ENCODE measurements at places on chromosomes 16 and 17.

- no peak for DNase-seq
These were observed 14.8 kb downstream of the CLEC16A start for GRCh38 chr16:10959161-10959560.

DNA sequence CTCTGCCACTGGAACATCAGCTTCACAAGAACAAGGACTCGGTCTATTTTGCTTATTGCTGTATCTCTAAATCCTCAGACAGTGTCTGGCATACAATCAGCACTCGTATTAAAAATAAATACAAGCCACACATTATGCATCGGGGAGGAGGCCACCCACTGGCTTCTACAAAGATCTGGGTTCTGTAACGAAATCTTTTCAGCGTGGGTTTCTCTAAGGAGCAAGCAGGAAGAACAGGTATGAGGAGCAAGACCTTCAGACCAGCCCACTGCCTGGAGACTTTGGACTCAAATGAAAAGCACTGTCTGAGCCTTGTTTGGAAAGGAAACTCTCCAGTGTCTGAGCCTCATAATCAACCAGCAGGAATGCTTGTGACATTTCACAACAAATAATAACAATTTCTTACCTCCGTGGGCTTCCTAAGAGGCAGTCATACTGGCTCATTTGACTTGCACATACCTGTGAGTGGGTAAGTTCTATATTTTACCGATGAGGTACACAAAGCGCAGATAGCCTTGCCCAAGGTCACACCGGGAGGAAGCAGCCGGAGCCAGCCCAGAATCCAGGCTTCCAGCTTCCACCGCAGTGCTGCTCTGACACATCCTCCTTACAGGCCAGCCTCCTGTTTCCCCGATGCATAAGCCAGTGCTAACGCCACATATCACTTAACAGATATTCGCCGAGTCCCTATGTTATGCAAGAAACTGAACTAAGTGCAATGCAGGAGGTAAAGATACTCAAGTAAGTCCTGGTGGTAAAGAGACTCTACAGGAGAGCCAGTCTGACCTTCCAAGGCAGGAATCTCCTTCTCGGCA lies 118.6 kb upstream of the TNRC6C start:
- DNase-seq, result no peak

GRCh38 chr16:66521951-66522771 lies 27.8 kb downstream of the TK2 start:
- peak; percentile 98 for DNase-seq

DNA sequence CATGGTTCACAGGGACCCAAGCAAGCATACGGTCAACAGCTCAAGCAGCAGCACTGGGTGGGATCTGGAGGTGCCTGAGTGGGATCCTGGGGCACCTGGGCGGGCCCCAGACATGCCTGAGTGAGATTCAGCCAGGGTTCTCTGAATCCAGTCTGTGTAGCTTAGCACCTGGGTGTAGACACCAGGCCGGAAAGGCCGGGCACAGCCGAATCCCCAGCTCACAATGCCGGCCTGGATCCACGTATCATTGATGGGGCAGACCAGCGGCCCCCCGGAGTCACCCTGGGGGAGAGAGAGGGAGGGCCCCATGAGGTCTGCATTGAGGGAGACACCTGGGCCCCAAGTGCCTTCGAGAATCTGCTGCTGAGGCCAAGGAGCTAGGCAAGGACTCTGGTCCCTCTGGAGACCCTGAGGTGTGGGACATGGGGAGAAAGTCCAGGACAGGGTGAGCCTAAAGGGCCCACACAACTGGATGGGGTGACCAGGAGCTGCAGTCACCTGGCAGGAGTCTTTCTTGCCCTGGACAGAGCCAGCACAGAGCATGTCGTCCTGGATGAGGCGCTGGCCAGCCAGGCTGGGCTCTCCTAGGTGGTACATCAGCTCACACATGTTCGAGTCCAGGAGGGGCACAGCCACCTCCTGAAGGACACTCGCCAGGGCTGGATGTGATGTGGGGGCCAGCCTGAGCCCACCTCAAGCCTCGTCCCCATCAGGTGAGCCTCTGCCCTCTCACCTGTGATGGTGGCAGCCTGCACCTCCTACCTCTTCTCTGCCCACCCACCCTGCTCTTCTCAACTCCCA lies 9.7 kb downstream of the ZG16B start:
- DNase-seq, result no peak

DNA sequence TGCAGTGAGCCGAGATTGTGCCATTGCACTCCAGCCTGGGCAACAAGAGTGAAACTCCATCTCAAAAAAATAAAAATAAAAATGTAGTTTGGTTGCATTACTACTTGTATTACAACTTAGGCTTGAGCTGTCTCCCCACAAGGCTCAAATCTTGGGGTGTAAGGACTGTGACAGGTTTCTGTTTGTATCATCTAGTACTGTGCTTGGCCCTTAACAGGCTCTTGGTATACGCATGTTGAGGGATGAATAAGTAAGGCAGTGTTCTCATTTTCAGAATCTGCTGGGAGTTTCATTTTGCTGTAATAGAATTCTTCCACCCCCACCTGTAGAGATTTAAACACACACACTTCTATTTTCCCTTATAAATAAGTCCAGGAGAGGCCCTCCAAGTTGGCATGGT lies 289.4 kb upstream of the EEF2KMT start:
- DNase-seq, result peak; percentile 19

DNA sequence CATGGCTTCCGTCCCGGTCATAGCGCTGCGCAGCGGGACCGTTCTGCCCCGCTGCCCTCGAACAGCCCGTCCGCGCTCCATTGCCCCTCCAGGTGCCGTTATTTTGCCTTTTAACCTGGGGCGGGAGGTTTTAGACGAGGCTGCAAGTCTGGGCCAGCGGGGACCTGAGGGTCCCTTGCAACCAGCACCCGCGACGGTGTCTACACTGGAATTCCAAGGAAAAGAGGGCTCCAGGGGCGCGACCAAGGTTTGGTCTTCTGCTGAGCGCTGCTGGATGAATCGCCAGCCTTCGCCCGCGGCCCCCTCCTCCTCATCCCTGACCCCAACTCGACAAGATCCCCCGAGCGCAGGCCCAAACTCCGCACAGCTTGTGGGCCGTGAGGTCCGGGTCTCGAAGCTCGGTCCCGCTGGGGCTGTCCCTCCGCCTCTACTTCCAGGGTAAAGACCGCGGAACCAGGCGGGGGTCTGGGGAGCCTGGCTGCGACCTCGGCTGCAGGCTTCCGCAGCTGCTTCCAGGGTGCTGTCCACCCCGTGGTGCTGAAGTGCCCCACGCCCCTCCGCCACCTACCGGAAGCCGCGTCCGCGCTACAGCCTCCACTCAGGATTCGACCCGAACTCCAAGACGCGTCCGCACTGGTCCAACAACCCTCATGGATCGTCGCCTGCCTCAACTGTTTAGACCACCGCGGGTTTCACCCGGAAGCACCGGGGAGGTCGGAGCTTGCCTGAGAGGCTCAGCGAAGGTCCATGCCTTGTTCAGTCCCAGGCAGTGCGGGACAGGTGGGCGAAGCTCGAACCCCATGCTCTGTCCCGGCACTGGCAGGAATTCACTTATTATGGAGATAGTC lies 10.1 kb upstream of the CA4 start:
- DNase-seq, result peak; percentile 49

DNA sequence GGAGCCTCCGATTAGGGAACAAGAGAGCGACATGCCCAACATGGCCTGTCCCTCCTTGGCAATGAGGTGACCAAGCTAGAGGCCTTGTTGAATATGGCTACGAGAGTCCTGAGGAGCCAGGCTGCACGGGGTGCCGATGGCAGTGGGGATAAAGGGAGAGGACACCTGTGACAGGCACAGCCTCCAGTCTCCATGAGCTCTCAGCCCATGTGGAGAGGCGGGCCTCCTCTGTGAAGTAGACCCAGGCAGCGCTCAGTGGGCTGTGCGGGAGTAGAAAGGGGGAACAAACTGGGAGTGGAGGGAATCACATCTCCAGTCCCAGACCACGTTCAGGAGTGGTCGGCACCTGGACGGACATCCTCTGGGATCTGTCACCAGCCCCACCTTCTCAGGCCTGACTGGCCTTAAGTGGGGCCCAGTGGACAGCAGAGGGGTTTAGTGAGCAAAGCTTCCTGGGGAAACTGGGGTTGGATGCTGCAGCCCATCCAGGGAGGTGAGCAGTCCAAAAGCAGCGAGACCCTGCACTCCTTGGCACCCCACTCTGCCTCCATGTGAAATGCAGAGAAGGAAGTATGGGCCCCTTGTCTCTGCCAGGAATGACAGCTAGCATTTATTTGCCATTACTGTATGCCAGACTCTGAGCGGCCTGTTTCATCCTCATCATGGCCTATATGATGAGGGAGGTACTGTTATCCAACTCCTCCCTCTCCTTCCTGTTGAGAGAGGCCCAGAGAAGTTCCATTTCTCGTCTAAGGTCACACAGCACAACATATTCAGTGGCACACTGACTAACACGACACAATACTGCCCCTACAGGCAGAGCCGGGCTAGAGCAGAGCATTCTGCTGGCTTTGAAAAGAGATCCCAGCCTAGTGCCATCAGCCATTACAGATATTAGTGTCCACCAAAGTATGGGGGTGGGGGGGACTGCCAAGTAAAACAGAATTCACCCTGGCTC lies 4.5 kb upstream of the TMEM92 start:
- DNase-seq, result peak; percentile 82

GRCh38 chr16:9107025-9107970 lies 15.9 kb downstream of the HAPSTR1 start:
- DNase-seq, result no peak

DNA sequence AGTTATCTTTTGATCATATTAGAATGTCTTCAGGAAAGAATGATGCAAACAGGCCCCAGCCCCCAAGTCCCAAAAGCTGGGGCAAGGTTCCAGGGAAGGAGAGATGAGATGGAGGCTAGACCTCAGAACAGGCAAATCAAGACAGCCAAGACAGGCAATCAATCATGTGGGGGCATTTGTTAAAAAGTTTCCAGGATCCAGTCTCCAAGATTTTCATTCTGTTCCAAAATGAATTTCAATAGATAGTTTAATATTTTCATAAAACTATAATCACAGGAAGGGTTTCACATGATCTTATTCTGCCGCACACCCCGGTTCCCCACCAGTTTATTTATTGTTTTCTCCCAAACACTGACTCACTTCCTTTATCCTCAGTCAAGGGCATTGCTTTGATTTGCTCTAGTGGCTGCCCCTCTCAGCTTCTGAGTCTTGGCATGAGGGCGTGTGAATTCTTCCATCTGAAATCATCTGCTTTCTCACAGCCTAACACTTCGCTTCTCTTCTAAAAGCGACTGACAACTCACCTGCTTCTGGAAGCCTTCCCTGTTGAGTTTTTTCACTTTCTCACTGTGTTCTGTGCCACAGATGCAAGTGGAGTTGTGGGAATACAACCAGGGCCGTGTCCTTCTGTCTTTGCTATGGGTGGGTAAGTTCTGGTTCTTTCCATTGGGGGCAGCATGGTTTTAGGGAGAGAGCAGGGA lies 12.2 kb upstream of the TERF2 start:
- DNase-seq, result no peak

GRCh38 chr17:41901646-41902045 lies 17.1 kb downstream of the ACLY start:
- no peak for DNase-seq

GRCh38 chr17:76677406-76677805 lies 33.4 kb downstream of the MXRA7 start:
- DNase-seq, result no peak

DNA sequence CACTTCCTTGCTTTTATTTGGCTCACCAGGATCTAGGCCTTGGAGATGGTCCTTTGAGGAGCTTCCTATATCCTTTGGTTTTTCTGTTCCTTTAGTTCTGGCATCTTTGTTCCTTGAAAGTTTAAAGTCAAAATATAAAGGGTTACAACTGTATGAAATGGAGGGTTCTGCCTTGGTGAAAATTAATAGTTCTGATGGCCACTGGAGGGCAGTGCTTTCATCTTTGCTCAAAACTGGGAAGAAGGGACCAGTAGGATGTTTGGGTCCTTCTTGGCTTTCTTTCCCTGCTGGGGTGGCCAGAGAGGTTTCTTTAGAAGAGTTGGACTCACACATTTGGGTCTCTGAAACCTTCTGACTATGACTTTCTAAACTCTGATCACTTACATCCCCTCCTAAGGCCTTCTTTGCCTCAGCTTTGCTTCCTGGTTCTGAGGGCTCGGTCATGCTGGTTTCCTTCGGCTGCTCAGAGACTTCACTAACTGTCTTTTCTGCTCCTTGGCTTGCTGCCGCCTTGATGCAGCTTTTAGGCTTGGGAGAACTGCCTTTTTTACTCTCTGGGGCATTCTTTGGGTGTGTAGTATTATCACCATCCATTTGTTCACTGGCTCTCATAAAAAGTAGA lies 10.9 kb upstream of the ITGA2B start:
- peak; percentile 18 for DNase-seq

DNA sequence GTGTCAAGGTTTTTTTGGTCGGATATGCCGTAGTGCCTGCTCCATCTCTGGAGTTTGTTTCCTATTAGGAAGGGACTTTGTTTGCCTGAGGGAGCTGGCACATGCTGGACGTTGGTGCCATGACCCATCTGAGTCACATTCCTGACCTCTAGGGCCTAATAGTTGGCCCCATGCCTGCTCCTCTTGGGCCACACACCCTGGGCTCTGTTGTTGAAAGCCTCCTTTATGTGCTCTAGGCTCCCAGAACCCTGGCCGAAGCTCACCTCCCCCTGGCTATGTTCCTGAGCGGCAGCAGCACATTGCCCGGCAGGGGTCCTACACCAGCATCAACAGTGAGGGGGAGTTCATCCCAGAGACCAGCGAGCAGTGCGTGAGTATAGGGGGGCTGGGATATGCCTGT lies 18.4 kb downstream of the LIMD2 start:
- no peak for DNase-seq

- DNase-seq, result no peak
These were observed 619.2 kb upstream of the C16orf82 start for GRCh38 chr16:26447570-26447969.

DNA sequence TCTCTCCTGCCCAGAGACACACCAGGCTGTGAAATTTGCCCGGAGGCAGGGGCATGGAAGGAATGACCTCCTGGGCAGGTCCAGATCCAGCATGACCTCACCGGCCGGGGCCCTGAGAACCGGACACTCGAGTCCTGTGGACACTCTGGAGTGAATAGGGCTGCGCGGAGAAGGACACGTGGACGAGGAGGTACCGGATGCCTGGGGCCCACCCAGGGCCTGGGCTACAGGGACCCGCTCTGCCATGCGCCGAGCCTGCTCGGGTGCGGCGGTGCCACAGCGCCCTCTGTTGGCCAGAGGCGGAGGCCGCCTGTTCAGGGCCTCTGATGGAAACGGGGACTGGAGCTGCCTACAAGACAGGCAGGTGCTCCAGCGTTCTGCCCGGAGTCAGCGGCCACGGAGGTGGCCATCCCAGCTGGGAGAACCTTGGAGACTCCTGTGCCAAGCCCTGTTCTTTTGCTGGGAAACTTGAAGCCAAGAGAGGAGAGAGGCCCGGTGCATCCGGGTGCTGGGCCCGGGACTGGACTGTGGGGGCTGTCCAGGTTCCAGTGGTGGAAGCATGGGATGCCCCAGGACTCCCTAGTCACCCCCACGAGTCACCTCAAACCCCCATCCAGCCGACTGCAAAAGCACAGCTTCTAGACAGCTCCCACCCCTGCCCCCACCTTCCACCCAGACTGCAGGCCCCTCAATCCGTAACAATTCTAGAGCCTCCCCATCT lies 19.3 kb upstream of the NXPH3 start:
- DNase-seq, result peak; percentile 85

- DNase-seq, result no peak
These were observed 181.1 kb downstream of the C16orf78 start for GRCh38 chr16:49554681-49555080.

- DNase-seq, result no peak
These were observed 677 bp upstream of the RANGRF start for GRCh38 chr17:8287651-8288335.

Measured in activated CD4-positive, alpha-beta T cell treated with anti-CD3 and anti-CD28 coated beads, Interleukin-2, amount 50 U/mL, for 16 hours (primary cell).